ENCODE measurements at places on chromosomes 5 and 9.

GRCh38 chr9:98148486-98148885, 29.5 kb upstream of the TRIM14 start:
- DNase-seq: no peak

- DNase-seq: no peak
These were observed 20.4 kb downstream of the BDP1 start for GRCh38 chr5:71475788-71476384.

DNA sequence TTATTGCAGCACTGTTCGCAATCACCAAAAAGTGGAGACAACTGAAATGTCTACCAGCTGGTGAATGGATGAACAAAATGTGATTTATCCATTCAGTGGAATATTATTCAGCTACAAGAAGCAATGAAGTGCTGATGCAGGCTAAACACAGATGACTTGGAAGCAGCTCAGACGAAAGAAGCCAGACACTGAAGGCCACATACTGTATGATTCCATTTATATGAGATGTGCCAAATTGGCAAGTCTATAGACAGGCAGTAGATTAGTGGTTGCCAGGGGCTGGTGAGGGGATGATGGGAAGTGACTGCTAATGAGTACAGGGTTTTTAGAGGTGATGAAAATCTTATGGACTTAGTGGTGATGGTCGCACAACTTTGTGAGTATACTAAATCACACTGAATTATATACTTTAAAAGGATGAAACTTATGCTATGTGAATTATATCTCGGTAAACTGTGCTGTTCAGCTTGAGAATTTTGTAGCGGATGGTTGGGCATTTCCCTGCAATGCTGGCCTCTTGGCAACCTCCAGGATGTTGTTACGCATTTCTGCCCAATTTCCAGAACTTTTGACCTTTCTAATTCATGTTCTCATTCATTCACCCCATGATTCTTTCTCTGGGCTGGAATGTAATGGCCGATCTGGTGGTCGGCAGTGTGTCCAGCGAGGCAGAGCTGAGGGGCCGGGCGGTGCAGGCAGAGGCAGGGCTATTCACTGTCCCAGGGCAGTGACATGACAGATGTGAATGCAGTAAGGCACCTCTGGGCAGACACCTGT, 22.0 kb upstream of the WNK2 start:
- DNase-seq: no peak

GRCh38 chr5:141694479-141694878, 12.4 kb upstream of the ARAP3 start:
- no peak for DNase-seq

DNA sequence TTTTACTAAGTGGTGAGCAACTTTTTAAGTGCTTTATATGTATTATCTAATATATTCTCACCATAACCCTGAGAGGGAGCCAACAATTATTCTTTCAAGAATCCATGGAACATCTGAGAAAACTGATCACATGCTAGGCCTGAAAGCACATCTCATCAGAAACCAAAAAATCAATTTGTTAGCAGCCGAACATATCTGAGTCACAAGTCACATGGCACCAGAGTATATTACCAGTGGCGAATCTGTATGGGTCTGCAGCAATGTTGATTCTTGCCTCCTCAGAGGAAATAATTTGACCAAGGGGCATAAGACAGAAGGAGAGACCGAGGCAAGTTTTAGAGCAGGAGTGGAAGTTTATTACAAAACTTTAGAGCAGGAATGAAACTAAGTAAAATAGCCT, 25.3 kb upstream of the SIL1 start:
- DNase-seq: no peak

DNA sequence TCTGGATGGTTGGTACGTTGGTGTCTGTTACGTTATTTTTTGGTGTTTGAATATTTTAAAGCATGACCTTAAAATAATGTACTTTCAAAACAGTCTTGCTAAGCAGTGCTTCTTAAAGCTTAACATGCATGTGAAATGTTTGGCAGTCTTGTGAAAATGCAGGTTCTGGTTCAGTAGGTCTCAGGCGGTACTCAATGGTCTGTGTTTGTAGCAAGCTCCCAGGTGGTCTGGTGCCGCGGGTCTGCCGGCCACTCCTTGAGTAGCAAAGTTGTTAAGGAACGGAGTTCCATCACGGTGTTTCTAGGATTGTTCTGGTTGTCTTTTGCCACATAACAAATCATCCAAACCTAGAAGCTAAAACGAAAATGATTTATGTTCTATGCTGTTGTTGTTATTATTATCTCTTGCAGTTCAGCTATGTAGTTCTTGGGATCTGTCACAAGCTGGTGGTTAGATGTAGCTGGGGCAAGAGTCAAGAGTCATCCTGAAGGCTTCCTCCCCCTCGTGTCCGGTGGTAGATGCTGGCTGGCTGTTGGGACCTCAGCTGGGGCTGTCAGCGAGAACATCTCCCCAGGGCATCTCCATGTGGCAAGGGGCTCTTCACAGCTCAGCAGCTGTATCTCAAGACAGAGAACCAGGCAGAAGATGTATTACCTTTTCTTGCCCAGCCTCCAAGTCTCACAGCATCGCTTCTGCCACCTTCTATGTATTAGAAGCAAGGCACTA, 186.8 kb downstream of the PALM2AKAP2 start:
- DNase-seq: no peak

GRCh38 chr5:111854186-111854585, 97.2 kb upstream of the NREP start:
- DNase-seq: no peak

DNA sequence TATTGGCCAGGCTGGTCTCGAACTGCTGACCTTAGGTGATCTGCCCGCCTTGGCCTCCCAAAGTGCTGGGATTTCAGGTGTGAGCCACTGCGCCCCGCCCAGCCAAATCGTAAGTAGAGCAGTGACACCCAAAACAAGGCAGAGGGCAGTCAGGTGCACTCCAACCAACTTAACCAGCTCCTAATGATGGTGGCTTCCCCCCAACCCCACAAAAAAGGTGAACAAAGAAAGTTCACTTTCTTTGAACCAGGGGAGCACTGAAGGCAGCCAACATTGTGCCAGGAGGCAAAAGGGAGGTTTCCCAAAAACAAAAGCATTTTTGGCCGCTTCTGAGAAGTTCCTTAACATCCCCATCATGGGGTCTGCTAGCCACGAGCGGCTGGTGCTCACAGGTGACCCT, 9.6 kb downstream of the GMCL2 start:
- no peak for DNase-seq

DNA sequence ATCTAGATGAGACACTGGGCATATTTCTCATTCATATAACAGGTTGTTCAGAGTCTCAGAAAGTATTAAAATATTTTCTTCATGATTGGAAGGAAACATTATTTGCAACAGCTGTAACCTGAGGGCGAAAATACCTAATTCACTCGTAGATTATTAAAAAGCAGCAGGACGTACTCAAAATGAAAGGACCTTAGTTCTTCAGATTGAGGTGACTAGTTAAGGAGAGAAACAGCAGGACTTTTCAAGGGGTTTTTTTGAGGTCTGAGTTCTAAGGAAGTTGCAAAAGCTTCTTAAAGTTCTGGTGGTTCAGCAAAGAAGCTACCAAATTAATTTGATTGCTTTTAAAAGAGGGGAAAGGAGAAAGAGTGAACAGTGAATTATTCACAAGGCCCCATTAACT, 174.9 kb downstream of the TMEM161B start:
- DNase-seq: no peak

Measured in frontal cortex (tissue), 4 donors.